ENCODE measurements at places on chromosomes 2 and 18.

DNA sequence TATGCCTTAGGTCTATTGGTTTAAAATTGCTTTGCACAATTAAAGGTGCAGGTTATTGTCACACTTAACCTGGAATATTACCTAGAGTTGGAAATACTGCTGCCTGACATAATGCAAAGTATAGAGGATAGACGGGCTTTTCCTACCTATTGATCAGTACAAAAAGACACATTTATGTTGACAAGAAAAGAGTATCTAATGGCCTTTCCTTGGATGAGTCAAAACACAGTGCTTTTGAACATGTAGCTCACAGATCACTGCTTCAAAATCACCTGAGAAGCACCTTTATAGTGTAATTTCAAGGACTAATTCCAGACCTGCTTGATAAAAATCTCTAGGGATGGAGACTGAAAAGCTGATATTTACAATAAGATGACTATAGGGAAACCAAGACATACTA lies 262.8 kb downstream of the DCC start:
- no peak for DNase-seq

DNA sequence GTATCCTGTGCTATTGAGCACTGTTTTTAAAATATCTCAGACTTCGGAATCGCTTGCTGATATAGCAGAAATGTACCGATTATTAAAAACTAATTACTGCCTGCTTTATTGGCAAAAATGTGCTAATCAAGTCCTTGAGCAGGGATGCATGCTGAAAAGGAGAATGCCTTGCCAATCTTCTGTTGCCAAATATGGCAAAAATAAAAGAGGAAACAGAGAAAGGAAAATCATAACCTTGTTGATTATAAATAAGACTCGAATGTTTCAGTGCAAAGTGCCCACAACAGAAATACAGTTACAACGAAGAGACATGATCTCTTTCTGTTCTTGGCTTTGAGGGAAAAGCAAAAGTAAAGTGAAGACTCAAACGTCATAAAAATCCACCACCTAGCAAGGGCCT lies 248.5 kb downstream of the TMEM182 start:
- DNase-seq, result no peak

GRCh38 chr2:152962446-152962845 lies 244.0 kb downstream of the ARL6IP6 start:
- DNase-seq, result no peak

DNA sequence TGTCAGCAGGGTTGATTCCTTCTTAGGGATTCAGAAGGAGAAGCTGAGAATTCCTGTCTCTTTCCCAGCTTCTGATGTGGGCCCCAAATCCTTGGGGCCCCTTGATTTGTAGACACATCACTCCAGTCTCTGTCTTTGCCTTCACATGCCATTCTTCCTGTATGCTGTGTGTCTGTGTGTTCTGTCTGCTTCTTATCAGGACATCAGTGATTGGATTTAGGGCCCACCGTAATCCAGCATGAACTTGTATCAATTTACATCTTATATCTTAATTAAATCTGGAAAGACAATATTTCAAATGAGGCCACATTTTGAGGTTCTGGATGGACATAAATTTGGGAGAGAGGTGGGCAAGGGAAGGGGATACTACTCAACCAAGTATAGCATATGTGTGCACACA lies 9.7 kb downstream of the NEUROD1 start:
- DNase-seq, result no peak

DNA sequence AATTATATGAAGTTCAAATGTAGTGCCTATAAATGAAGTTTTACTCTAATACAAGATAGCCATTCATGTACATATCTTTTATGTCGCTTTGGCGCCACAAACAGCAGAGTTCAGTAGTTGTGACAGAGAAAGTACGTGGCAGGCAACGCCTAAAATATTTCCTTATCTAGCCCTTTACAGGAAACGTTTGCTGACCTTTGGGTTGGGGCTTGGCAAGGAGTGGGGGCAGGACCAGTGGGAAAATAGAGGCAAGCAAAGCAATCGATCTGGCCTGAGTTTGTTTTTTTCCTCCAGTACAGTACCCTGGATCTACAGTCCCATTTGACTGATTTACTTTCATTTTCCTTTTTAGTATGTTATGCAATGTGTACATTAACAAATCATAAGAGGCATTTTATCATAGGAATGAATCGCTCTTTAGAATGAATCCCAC lies 13.1 kb downstream of the CCDC68 start:
- peak; percentile 49 for DNase-seq

DNA sequence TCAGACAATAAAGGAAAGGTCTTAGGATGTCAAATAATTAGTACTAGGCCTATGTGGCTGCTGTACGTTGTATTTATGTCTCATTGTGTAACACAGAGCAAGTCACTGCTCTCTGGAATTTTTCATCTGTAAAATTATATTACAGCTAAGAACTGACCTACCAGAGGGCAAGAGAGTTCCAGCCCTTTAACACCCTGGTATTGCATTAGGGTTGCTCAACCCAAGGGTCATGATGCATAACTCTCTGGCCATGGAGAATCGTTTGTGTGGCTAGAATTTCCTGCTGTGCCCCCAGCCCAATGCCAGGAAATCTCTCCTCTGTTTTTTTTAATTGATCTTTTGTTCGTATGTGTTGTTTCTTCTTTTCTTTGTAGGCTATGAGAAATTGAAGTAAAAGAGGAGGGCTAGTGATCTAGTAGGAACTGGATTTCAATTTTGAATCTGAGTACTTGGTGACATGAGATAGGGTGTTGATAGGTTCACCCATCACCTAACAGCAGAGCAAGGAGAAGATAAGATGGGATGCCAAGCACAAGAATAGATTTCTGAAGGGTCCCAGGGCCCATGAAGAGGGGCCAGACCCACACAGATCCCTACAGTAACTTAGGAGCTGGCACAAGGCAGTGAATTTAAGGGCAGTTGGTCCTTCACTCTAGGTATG lies 571.2 kb upstream of the TNP1 start:
- peak; percentile 39 for DNase-seq

- DNase-seq, result peak; percentile 76
Measured at GRCh38 chr2:191927319-191927867, 80.5 kb upstream of the CAVIN2 start.

GRCh38 chr2:6111781-6112261 lies 419.6 kb downstream of the SOX11 start:
- no peak for DNase-seq

DNA sequence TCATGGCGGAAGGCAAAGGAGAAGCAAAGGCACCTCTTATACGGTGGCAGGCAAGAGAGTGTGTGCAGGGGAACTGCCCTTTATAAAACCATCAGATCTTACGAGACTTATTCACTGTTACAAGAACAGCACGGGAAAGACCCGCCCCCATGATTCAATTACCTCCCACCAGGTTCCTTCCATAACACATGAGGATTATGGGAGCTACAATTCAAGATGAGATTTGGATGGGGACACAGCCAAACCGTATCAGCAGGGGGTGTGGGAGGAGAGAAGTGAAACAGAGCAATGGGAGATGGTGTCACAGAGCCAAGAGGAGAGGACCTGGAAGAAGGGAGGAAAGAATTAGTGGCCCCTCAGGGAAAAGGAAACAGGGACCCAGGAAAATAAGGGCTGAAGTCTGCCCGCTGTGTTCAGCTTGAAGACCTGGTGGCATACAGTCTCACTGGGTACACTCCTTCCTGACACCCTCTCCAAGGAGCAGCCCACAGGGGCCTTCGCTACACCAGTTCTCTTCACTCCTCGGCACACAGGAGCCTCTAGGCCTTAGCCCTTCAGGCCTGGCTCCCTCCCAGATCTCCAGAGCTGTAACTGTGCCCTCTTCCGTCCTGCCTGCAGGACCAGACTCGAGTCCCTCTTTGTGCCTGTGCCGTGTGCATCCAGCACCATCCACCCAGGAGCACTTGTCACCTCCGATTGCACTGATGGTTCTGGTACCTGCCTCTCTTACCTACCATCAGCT lies 262.1 kb downstream of the EIPR1 start:
- no peak for DNase-seq

GRCh38 chr18:47748847-47749599 lies 181.4 kb downstream of the SMAD2 start:
- peak; percentile 67 for DNase-seq

DNA sequence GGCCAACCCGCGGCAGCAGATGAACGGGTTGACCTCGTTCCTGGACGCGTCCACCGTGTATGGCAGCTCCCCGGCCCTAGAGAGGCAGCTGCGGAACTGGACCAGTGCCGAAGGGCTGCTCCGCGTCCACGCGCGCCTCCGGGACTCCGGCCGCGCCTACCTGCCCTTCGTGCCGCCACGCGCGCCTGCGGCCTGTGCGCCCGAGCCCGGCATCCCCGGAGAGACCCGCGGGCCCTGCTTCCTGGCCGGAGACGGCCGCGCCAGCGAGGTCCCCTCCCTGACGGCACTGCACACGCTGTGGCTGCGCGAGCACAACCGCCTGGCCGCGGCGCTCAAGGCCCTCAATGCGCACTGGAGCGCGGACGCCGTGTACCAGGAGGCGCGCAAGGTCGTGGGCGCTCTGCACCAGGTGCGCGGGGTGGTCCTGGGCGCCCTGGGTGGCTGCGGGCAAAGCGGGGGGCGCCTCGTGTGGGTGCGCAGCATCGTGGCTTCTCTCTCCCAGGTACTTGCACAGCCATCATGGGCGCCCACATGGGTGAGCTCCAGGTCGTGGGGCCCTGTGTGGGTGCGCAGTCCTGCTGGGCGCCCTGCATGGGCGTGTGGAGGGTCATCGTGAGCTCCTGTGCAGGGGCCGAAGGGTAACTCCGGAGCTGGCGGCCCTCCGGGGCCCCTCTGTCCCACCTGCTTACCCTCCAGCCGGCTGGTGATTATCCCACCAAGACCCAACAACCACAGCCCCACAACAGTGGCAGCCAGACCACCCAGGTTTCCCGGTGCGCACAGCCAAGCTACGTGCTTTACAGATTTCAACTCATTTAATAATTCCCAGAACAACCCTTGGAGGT lies 64.2 kb downstream of the TPO start:
- DNase-seq, result no peak

DNA sequence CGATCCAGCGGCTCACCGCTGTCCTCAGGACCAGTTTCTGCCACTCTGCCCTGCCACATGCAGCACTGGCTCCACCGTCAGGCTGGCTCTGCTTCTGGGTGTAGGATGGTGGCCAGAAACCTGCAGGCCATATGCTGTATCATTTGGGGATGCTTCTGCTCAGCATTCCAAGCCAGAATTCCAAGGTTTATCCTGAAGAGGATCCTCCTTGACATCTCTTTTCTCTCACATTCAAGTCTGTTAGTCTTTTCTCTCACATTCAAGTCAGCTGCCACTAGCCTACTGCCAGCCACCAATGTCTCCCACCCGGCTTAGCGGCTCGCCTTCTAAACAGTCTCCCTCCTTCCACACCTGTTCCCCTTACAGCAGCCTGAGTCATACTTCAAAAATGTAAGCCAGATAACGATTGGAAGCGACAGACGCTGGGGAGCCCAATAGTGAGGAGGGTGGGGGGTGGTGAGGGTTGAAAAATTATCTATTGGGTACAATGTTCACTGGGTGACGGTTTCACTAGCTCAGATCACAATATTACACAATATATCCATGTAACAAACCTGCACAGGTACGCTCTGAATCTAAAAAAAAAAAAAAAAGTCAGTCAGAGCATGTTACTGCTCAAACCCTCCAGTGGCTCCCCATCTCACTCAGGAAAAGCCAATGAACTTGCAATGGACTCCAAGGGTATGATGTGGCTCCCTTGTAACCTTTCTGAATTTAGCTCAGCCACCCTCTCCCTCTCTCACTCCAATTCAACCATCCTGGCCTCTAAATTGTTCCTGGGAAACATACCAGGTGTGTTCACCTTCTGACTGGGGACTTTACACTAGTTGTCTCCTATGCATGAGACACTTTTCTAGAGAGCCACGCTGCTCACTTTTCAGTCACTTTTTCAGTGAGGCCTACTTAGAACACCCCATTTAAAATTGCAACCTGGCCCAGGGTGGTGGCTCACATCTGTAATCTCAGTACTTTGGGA lies 38.8 kb upstream of the SP3 start:
- no peak for DNase-seq

GRCh38 chr2:216221811-216222210 lies 112.7 kb downstream of the XRCC5 start:
- peak; percentile 56 for DNase-seq

- DNase-seq, result no peak
Measured at GRCh38 chr2:190999058-190999457, 14.9 kb downstream of the STAT1 start.

GRCh38 chr2:203583701-203584100 lies 48.6 kb upstream of the RAPH1 start:
- peak; percentile 62 for DNase-seq

DNA sequence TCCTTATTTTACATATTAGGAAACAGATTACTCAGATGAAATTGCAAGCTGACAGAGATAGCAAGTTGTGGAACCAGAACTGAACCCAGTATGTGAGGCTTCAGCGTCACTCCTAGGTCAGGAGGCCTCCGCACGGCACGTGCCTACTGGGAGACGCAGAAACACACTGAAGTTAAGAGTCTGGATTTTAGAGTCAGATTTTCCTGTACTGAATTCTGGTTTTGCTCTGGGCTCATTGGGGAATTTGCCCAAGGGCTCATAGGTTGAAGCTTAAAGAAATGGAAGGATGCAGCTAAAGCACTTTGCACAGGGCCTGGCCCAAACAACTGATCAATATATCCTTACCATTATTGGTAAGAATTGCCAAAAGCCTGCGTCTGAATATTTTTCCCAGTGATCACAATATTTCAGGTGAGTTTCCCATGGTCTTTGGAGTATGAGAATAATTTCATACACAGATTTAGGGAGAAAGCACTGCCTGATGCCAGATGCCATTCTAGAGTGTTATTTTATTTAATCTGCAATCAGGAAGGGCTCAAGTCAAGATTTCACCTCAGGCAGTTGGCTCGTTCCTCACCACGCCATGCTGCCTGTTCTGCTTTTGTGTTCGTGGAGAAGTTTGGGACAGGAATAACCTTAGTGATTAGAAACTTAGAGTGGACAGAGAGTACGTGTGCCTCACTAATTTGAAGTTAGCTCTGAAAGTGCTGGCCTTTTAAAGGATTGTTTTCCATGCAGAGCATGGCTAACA lies 331.9 kb downstream of the MYCN start:
- no peak for DNase-seq

DNA sequence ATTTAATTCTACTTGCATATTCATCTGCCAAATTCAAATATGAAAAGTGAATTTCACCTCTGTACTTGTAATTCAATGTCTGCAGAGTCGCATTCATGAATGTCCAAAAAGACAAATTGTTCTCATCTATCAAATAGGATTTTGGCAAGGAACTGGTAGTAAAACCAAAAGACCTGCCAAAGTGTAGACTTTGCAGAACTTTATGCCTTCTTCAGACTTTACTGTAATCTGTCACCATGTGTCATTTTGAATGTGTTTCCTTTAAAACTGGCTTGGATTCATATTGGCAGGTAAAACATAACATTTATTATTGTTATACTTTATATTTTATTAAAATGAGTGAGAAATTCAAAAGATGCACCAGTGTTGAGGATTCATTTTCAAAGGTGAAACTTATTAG lies 701.9 kb upstream of the LINC00305 start:
- no peak for DNase-seq

DNA sequence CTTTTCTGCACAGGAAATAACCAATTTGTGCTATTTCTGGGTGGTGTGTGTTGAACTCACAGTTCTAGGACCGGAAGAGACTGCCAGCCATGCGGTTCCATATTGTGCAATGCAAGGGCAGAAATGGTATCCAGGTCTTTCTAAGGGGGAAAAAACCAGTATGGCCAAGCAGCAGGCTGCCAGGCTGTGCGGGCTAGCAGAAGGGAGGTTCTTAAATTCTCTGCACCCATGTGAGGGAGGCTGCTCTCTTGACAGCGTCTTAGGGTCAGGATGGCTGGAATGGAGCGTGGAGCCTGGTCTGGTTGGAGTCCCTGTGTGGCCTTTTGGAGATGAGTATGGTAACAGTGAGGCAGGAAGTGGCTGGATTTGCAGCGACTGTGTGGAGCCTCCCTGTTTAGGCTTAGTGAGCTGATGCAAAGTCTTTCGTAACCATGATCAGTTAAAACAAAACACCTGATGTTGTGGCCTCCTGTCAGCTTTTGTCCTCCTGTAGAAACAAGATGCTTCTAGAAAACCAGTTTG lies 52.6 kb downstream of the NCK2 start:
- DNase-seq, result peak; percentile 58
